CD4-positive, alpha-beta T cell treated with Interleukin-17A for 4 hours (primary cell): ENCODE measurements at places on chromosomes 13 and 19.

GRCh38 chr19:27962264-27962663, 1250.7 kb downstream of the UQCRFS1 start:
- no peak for DNase-seq

DNA sequence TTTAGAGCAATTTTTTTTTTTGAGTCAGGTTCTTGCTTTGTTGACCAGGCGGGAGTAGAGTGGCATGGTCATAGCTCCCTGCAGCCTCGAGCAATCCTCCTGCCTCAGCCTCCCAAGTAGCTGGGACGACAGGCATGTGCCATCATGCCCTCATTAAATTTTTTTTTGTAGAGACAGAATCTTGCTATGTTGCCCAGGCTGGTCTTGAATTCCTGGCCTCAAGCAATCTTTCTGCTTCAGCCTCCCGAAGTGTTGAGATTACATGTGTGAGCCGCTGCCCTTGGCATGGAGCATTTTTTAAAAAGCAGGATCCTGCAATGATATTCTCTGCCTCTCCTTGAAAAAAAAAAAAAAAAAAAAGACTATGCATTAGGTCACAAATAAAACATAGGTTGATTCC, 5.9 kb downstream of the GPR32 start:
- DNase-seq = no peak

DNA sequence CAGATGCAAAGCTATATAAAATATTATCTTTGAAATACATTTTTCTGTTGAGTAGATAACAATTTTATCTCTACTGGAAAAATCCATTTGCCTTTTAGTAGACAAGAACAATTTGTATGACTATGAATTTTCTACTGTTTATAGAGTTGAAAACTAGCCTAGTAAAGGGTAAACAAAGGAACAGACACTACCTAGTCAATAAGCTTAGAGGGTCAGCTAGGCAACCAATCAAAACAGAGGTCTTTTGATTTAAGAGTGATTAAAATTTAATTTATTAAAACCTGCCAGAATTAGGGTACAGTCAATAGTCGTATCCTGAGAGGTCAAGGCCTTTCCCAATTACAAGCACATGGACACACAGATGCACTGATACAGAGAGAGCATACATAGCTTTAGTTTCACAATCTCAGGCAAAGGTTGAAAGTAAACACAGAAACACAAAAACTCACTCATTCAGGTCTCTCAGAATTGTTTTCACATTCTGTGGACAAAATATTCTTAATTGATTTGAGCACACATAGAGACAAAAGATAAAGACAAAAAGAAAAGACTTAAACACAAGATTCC, 24.5 kb upstream of the GPC6 start:
- DNase-seq = no peak

DNA sequence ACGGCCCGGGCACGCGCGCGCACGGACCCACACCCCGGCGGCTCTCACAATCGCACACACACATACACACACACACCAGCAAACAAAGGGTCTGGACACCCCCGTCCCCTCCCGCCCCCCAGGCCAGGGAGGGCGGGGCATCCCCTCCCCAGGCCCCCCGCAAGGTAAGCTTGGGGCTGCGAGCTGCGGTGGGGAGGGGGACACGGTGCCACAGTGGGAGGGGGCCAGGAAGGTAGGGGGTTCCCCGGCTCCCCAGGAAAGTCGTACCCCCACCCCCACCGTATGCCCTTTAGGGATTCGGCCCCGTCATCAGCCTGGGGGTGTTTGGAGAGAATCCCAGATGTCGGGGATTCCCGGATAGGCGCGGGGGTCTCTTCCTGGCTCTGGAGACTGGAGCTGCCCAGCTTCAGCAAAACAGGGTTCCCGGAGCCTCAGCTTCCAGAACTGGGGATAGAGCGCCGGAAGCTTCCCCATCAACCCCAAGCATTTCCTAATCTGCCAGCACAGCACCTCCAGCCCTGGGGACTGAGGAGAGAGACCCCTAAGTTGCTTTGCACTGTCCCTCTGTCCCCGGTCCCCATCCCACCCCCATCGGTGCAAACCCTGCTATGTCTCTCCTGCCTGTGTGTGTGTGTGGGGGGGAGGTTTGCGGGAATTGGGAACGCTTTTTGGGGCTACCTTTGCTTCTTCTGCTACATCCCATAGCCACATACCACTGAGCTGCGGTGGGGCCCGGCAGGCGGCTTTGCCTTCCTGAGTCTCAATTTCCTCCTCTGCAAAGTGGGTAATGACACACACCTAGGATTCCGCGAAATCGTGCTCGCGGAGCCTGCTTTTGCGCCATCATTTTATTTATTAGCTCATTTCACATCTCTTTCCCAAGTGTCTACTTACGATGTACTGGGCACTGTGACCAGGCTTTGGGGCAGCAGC, 1.8 kb upstream of the CDC37 start:
- DNase-seq = peak; percentile 62

- peak; percentile 71 for DNase-seq
Measured at GRCh38 chr19:41299755-41300089, 10.2 kb upstream of the CCDC97 start.

DNA sequence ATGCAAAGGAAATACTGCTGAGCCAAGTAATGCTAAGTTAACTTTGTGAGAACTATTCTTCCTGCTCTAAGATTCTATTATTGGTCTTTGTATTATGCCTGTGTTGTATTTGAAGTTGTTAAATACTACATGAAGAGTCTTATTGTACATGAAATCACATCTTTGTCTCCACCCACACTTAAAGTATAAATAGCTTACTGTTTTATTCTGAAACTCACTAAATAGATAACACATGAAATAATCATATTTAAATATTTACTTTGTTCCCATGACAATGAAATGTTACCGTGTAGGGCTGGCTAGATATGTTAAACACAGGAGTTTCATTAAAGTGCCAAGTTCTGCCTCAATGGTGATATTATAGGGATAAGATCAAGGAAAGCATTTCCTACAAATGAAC, 562.1 kb upstream of the ATXN8OS start:
- no peak for DNase-seq

- DNase-seq = no peak
Measured at GRCh38 chr19:55678121-55678671, 3.2 kb downstream of the EPN1 start.

GRCh38 chr19:37698216-37698615, 21.3 kb downstream of the ZNF607 start:
- no peak for DNase-seq

DNA sequence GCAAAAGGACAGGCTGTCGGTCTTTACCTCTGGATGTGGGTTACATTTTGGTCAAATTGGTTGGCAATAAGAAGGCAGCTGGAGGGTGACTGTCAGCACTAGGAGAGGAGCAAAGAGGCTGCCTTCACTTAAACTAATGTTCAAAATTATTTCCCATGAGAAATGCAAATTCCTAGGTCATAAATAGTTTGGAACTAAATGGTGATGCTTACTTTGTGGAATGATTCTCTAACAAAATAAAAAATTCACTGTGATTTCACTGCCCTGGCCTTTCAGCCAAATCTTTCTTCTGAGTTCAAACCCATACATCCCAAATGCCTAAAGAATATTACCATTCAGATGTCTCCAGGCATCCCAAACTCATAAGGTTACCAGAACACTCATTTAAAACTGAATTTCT, 25.0 kb upstream of the OXGR1 start:
- DNase-seq = no peak

GRCh38 chr13:98996046-98996445, 18.2 kb upstream of the DOCK9 start:
- no peak for DNase-seq

GRCh38 chr13:36917311-36917710, 2.7 kb downstream of the SMAD9 start:
- no peak for DNase-seq

- DNase-seq = no peak
Measured at GRCh38 chr19:16590876-16591802, 18.9 kb upstream of the SLC35E1 start.

- no peak for DNase-seq
Measured at GRCh38 chr19:54196536-54196935, 4.1 kb upstream of the RPS9 start.

- no peak for DNase-seq
Measured at GRCh38 chr19:47896773-47897172, 10.7 kb upstream of the SULT2A1 start.

GRCh38 chr19:29303069-29303718, 90.2 kb upstream of the UQCRFS1 start:
- no peak for DNase-seq

DNA sequence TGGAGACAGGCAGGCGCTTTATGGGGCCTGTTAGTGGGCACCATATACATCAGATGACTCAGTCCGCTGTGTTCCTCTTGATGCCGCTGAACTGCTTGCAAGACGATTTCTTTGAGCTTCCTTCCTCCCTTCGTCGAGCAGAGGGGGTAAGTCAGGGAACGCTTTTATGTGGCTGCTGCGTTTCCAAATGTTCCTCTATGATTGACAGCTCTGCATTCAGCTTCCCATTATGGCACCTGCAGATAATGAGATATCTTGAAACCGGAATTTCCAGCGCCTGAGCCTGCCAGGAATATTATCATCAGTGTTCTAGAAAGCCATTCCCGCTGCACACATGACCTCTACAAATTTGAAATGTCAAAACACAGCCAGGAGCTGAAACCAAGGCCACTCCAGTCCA, 257.0 kb downstream of the TSHZ3 start:
- DNase-seq = no peak

DNA sequence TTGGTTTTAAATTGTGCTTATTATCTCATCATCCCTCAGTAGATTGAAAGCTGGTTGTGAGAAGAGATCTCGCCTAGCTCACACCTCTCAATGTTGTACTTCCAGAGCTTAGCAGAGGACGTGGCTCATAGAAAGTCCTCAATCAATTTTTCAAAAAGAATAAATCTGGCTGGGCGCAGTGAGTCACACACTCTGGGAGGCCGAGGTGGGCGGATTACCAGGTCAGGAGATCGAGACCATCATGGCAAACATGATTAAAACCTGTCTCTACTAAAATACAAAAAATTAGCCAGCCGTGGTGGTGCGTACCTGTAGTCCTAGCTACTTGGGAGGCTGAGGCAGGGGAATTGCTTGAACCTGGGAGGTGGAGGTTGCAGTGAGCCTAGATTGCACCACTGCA, 4.7 kb upstream of the ASF1B start:
- DNase-seq = no peak

- DNase-seq = no peak
Measured at GRCh38 chr13:50127726-50128291, 112.6 kb downstream of the KCNRG start.

DNA sequence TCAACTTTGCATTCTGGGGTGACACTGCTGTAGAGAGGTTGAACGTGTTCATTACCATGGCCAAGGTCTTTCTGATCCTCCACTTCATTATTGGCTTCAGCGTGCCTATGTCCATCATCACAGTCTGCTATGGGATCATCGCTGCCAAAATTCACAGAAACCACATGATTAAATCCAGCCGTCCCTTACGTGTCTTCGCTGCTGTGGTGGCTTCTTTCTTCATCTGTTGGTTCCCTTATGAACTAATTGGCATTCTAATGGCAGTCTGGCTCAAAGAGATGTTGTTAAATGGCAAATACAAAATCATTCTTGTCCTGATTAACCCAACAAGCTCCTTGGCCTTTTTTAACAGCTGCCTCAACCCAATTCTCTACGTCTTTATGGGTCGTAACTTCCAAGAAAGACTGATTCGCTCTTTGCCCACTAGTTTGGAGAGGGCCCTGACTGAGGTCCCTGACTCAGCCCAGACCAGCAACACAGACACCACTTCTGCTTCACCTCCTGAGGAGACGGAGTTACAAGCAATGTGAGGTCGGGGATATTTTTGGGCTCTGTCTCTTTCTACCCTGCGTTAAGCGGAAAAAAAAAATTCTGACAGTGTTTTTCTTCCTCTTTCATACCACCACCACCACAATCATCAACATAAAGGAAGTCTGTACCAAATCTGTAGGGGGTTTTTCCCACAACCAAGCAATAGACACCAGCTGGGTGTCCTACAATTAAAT, 29.5 kb downstream of the FPR3 start:
- DNase-seq = no peak

DNA sequence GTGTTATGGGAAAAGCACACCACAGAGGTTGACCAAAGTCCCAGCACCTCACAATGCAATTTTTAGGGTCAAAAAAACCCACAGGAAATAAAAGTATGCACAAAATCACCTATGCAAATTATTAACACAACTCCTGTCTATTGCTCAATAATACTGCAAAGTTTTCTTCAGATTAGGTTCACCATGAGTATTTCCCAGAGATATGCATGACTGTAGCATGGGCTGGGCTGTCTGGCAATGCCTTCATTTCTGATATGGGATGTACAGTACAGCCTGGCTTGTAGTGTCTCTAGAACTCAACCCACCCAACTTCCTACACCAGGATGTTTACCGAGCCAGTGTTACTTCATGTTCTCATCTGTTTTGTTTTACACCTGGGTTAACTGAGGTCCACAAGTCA, 698.7 kb upstream of the ARGLU1 start:
- DNase-seq = no peak
